Myocyte (in vitro differentiated cells): ENCODE measurements at places on chromosomes 7 and 10. TPM values are rescaled to one million over a fixed set of nuclear protein-coding genes. Genes with fewer than 3 reads are reported as not detected.
A peak's percentile ranks its signal among the peaks of the same experiment; 100 is the strongest.

DNA sequence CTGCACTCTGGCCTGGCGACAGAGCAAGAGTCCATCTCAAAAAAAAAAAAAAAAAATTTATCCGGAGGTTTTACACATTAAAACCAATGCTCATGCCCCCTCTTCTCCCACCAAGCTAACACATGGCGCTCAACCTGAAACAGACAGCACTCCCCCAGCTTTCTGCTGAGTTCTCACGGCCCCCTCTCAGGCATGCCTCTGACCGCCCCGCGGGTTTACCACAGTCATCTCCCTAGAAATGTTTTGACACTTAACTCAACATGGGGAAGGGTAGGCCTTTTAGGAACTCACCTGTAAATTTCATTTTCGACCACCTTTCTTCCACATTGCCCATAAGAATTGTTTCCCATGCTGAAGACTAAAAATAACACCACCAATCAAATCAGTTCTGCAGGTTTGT, 9.3 kb downstream of the RCC1L start:
- no peak for DNase-seq

DNA sequence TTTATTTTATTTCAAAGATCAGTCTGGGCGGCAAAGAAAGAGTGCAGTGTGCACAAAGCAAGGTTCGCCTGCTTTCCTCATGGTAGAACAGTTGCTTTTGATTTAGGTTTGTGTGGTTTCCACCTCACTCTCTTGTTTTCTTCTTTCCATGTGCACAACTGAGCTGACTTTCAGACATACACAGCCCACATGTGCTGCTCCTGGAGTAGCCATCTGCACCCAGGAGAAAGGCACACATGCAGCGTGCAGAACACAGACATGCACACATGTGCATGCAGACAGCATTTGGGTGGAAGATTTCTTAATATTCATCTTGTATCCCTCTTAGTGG, 302.1 kb downstream of the FZD1 start:
- DNase-seq, result no peak

- no peak for DNase-seq
These were observed 255.7 kb downstream of the PTEN start for GRCh38 chr10:88119160-88119559.

DNA sequence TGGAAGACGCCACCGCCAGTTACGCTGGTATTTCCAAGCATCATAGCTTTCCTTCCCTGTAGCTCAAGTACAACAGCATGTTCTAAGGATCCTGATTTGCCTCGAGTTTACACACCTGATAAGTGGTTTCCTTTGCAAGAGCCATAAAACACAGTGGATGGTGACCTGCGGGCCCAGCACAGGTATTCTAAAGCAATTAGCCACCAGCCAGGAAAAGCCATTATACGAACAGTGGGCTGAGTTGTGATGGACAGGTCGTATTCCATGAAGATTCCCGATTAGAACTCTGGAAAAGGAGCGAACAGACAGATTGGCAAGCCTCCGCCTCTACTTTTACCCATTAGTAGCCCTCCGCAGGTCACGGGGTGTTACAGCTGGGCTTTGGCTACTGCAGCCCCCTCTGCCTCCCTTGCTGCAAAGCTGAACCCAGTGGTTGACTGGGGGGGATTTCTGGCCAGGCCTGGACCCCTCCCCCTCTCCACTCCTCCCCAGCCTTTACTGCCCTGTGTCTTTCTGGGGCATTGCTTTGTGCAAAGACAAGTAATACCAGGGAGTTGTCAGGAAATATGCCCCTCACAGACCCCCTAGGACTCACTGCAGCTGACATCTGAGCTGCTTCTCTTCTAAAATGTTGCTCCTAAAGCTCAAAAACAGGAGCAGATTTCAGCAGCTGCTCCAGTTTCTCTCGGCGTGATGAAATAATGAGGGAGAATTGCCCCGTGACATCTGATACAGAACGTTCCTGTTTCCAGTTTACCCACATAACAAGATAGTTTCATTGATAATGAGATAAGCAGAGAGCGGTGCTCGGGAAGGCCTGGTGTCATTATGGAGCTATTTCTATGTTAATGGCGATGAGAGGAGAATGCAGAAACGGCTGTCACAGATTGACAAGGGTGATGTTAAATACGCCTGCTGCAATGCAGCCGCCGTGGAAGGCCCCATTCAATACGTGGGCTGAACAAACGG, 214.4 kb downstream of the CCSER2 start:
- DNase-seq, result no peak

DNA sequence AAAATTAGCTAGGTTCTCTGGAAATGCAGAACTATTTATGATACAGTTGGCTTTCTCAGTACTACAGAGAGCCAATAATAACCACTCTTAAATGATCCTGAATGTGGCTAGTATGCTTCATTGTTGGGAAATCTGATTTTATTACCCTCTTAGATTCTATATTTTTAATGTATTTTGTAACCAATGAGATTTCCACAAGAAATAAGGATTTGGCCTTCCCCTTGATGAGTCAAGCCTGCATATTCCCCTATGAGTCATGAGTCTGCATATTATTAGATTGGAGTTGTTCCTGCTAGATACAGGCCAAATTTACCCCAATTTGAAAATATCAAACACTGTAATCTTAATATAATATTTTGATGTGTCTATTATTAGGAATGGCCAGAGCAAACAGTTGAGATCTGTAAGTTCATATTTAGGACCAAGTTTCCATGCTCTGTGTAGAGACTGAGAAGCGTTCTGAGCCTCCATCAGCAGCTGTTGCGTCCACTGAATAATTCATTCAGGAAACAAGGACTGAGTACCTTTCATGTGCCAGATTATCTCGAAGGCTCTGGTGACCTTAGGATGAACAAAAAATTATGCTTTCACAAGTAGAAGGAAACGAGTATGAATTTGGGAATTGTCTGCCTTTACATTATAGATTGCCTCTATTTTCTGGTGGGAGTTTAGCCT, 793.4 kb downstream of the NRG3 start:
- DNase-seq, result no peak

DNA sequence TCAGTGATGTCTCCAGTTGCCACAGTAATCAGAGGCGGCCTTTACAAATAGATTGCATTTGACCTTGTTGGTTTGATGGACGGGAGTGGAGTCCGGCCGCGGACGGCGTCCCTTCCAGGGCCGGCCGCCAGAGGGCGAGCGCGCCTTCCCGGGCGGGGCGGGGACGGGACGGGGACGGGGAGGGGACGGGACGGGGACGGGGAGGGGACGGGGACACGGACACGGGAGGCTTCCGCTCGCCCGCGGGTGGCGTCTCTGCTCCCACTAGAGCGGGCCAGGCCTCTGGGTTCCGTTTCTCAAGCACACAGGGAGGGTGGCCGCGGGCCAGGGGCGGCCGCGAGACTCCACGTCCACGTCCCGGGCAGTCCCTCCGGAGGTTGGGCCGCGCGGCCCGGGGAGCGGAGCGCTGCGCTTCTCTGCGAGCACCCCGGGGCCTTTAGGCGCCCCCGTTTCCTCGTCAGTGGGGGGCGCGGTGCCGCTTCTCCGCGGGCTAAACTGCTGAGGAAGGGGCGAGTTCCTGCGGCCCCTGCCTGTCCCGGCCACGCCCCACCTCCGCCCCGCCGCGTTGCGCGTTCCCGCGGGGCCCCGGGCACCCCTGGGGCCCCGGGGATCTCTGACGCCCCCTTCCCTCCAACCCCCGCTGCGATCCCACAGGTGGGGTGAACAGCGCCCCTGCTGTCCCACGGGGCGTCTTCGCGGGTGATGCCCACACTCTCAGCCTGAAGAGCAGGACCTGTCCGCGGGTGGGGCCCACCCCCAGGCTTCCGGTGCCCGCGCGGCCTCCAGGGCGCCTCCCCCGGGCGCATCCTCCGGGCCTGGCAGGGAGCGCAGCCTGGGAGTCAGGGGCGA, 84.2 kb upstream of the MKI67 start:
- peak; percentile 1 for DNase-seq

GRCh38 chr7:977326-978048, 2.1 kb upstream of the COX19 start:
- DNase-seq, result no peak

DNA sequence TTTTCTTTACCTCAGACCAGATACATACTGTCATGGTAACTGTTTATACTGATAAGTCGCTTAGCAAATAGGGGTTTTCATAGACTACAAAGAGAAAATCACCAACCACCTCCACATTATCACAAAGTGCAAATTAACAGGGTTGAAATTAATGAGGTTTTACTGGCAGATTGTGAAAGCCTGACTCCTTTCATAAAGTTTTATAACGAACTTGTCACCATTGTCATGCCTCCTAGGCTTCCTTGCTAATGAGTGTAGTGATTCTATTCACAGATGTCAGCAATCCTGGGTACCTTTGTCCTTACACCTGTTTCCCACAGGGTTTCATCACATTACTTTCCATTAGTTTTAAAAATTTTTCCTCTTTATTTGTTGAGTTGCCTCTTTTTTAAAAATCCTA, 142.3 kb upstream of the PTN start:
- DNase-seq, result no peak

- no peak for DNase-seq
These were observed 225.2 kb downstream of the ZWINT start for GRCh38 chr10:56135828-56136227.

DNA sequence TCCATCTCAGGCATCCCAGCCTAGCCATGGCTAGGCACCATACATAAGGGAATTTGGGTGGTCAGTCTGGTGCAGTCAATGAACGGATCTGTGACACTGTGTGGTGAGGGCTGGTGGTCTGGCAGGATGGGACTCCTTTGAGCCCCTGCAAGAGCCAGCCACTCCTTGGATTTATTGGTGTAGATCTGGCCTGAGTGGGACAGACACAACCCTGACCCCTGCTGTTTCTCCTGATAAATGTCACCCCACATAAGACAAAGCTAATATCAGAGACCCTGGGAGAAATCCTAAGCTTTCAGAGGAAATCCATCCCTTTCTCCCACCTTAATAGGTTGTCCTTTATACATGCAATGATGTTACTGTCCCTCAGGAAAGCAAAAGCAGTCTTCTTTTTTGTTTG, 2.3 kb downstream of the FBXO24 start:
- peak; percentile 42 for DNase-seq

DNA sequence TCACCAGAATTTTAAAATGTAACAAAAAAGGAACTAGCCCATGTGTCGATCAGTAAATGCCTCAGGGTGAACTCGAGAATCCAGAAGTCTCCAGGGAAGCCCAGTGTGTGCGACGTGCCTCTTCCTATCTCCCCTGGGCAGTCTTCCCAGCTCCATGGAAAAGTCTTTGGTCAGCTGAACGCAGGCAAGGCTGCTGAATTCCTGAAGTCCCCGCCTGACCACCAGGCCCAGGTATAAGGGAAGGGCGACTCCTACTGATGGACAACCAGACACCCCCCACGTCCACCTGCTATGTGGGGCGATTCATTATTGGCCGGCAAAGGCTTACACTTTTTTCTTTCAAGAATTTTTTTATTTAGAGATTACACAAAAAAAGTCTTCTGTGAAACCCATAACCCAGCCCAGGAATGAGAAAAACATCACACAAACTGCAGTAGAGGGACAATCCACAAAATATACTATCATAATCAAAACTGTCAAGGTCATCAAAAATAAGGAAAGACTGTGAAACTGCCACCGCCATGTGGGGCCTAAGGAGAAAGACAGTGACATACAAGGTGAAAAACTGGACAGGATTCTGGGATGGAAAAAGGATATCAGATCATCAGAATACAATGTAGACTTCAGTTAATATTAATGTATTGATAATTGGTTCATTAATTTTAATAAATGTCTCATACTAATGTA, 93.5 kb downstream of the CTBP2 start:
- DNase-seq, result no peak

GRCh38 chr7:127338122-127338521, 54.4 kb downstream of the ZNF800 start:
- no peak for DNase-seq

GRCh38 chr7:114832906-114833595, 88.8 kb upstream of the MDFIC start:
- DNase-seq, result no peak

CASP7 gene
- 19.0 and 22.7 TPM in 2 replicates for total RNA-seq

CNNM2 gene
- 4.2 and 4.7 TPM in 2 replicates for total RNA-seq

PLXDC2 gene
- 12.0 and 16.2 TPM in 2 replicates for total RNA-seq

MKI67 gene
- 0.29 and 3.2 TPM in 2 replicates for total RNA-seq

ADAMTS14 gene
- 7.1 and 7.5 TPM in 2 replicates for total RNA-seq

GPR146 gene
- total RNA-seq, result 2.2 and 3.2 TPM in 2 replicates

CALHM1 gene
- total RNA-seq, result 0.31 TPM in 1 of 2 replicates, not detected in the other

DNAH11 gene
- total RNA-seq, result 0.05 and 0.13 TPM in 2 replicates

LBX1 gene
- total RNA-seq, result 11.7 and 14.1 TPM in 2 replicates
